ENCODE measurements at places on chromosomes 16 and 17. TPM values are rescaled to one million over a fixed set of nuclear protein-coding genes. Genes with fewer than 3 reads are reported as not detected.

PRSS33 gene
- total RNA-seq = not detected

HS3ST4 gene
- not detected for total RNA-seq

C16orf92 gene
- not detected for total RNA-seq

FA2H gene
- total RNA-seq = not detected

MT1A gene
- not detected for total RNA-seq

KRT26 gene
- total RNA-seq = not detected

SYCE1L gene
- total RNA-seq = 13.5 TPM

UMOD gene
- not detected for total RNA-seq

GDPD3 gene
- 22.1 TPM for total RNA-seq

MT1X gene
- total RNA-seq = 30.8 TPM

ZP2 gene
- total RNA-seq = not detected

INTS2 gene
- 19.3 TPM for total RNA-seq

NPW gene
- not detected for total RNA-seq

CX3CL1 gene
- 0.16 TPM for total RNA-seq
